ENCODE measurements at places on chromosomes 1 and 21.
A peak's percentile ranks its signal among the peaks of the same experiment; 100 is the strongest.

DNA sequence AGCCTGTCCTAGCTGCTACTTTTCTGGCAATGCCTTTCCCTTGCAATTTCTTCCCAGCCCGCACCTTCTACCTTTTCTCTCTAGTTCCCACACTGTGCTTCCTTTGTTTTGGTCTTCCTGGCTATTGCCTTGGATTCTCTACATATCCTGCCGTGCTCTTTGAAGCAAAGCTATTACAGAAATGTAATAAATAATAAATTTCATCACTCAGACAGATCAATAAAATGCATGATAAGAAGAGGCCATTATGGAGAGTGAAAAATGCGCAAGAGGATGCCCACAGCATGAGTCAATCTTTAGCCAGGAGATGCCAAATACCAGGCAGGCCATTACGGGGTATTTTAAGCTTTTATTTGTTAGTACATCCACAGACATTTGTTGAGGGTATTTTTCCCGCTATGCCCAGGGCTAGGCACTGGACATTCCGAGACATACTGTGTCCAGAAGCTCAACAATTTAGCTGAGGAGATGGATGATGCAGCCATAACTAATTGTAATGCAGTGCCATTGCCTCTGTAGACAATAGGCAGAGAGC lies 163.6 kb downstream of the ST6GALNAC3 start:
- no peak for DNase-seq

- no peak for DNase-seq
These were observed 10.0 kb downstream of the TPM3 start for GRCh38 chr1:154181944-154182343.

- no peak for DNase-seq
These were observed at the start of gene KRTAP12-1 for GRCh38 chr21:44681861-44682579. KRTAP12-1 (minus strand) TSS chr21:44682163; CDS start chr21:44682123, 40 bp downstream.

DNA sequence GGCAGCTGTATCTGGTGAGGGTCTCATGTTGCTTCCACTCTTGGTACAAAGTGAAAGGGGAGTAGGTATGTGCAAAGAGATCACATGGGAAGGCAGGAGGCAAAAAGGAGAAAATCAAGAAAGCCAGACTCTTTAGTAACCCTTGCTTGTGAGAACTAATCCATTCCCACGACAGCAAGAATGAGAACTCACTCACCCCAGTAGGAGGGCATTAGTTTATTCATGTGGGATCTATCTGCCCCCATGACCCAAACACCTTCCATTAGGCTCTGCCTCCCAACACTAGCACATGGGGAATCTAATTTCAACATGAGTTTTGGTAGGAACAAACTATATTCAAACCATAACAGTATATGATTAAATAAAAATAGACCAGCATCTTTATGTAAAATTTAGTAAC lies 57.6 kb downstream of the ZNHIT6 start:
- DNase-seq: no peak

DNA sequence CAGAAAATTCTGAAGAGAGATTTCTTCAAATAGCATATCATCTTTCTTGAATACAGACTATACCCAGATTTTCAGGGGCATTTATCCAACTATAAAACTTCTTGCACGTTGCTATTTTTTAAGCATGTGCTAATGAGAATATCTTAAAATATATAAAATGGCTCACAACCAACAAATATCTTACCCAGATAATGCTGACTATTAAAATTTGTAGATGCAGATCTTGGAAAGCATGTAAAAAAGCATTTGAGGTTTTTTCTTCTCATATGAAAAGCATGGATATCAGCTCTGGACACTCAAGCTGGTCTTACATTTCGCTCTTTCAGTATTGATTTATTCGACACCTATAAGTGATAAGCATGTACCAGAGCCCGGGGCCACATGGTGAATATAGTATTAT lies 1187.7 kb upstream of the ADGRL4 start:
- no peak for DNase-seq

GRCh38 chr1:48730164-48730910 lies 46.4 kb downstream of the BEND5 start:
- no peak for DNase-seq

DNA sequence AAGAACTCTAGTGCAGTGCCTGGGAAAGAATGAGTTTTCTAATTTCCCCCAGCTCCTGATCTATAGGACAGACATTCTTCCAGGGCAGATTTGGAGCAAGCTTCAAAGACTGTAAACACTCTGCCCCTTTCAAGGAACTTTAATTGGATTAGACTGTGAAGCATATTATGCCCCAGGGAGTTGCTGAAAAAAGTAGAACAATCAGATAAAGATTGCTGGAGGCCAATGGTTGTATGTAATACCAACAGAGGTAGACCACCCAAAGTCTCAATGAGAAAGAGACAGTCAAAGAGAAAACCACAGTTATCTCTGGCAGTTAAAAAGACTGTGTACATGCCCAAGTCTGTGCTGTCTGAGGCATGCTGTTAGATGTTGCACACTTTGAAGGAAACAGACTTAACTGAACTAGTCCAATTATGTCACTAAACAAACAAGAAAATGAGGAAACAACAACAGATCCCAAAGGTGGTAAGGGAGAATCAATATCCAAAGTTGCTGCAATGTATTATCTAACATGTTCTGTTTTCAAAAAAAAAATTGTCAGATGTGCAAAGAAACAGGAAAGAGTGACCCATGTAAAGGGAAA lies 24.4 kb downstream of the C4BPA start:
- no peak for DNase-seq

DNA sequence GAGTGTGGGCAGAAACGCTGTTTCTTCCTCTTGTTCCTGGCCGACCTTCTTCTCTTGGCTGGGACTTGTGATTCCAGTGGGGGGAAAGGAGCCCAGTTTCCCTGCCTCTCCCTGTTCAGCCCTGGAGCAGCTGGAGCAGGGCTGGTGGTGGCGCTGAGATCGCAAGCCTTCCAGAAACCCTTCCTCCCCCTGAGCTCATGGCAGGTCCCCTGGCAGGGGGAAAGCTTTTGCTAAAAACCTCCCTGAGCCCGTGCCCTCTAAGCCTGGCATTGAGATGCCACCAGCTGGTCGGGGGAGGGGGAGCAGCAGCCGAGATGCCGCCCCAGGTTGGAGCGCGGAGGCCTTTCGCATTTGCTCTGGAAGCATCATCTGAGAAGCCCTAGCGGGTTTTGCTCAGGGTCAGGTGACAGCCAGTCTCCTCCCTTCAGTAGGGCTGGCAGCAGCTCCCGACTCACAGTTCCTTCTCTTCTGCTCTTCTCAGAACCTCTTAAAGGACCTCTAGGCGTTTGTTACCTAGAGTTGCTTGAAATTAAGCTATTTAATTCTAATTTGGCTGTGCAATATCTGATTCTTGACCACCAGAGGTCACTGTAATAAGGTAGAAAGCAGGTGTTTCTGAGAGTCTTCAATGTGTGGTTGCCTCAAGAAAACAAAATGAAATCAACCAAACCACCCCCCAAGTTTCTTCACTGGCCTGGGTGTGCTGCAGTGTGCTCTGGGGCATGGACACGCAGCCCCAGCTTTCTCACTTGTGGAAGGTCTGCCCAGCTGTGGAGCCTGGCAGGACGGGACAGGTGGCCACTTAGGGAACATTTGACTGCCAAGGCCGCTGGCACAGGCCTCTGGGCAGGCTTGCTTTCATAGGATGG lies 257.3 kb downstream of the CAMTA1 start:
- peak; percentile 21 for DNase-seq

- no peak for DNase-seq
These were observed 8.5 kb upstream of the TTC22 start for GRCh38 chr1:54809496-54810074.

DNA sequence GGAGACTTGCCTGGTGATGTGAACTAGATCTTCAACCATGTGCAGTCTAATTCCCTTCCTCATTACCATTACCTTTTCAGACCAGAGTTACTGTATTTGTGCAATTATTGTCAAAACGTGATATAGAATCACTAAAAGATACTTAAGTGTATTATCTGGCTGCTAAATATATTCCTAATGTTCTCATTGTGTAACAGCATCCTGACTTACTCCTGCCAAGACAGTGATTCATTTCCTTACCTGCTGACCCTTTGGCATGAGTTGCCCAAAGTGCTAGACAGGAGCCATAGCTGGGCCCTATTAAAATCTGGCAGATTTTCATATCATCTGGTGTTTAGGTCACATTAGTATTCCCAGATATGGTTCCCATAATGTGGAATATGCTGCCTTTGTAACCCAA lies 598.3 kb upstream of the CAMK1G start:
- DNase-seq: no peak

DNA sequence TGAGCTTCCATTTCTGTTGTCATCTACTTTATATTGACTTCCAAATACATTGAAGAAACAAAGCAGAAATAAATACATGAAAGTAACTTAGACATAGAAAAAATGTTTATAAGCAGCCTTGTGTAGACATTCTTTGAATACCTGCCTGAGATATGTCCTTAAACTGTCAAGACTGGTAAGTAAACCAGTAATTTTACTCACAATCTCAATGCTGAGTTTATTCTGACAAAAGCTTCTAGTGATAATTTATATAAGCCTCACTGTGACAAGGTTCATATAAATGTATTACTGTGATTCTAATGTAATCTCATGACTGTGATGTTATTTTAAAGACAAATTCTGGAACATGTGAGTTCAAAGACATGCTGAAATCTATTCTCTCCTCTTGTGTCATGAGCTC lies 516.7 kb upstream of the B3GALT2 start:
- no peak for DNase-seq

GRCh38 chr1:978069-978834 lies 3.6 kb downstream of the PERM1 start:
- DNase-seq: no peak

DNA sequence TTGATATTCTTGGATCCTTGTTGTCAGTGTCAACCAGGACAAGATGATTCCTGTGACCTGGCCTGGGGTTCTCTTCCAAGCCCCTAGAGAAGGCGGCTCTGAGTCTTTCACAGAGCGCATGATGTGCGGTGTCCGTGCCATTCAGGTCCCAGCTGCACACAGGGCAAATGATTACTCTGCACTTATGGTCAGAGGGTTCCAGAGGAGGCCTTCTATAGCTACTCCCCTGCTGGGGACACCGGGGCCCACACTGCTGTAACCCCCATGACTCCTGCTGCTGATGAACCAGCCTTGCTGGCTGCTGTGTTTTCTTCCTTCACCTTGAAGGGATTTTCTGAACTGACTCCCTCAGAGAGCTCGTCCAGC lies 1.5 kb downstream of the PTGFRN start:
- no peak for DNase-seq

- DNase-seq: no peak
These were observed 60.6 kb upstream of the CD34 start for GRCh38 chr1:207971331-207972219.

DNA sequence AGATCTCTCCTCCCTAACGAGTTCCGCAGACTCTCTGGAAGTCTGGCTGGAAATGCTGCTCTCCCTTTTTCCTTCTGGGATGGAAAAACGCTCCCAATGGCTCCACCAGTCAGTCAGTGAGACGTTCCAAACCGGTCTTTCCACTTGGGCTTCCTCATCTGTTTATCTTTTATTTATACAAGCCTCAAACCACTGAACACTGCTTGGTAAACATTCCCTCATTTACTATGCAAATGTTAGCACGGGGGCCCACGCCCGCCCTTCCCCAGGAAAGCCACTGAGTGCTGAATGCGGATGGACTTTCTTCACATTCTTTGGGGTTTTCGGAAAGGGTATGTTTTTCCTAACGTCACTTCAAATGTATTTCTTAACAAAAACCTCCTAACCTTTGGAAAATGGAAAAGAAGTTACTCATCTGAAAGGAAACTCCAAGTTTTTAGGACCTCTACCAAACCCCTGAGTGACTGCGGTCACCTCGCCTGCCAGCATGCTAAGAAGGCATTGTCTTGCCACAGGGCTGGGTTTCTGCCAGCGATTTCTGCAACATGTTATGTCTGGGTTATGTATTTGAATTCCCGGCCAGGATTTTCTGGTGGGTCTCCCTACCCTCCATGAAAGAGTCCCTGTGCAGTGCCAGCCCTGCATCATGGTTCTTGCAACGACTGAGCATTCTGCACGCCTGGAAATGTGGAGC lies 14.0 kb upstream of the UMODL1 start:
- DNase-seq: no peak

DNA sequence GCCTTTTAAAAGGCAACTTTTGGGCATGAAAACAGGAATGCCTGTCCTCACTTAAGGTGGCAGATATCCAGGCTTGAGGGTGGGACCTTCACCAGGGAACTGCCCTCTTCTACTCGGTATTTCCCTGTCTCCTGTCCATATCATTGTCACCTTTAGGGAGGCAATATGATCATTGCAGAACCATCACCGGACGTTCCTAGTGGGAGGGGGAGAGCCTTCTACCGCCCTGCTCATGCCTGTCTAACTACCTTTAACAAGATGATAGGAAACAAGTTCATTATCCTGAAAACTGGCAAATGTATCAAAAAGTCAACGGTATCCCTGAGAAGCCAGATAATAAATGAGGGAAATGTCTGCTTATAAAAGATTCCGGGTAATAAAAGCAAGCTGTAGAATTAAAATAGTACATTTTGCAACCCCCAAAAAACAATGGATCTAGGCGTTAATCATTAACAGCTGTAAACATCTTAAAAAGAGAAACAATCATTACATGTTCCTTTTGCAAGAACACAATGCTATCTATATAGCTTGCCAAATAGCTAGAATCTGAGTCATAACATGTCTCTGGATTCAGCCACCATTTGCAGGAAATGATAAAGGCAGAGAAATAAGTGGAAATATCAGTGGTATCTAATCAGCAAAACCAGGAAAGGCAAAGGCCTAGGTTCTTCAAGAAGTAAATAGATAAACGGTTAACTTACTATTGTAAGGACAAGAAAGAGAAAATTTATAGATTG lies 852.9 kb upstream of the ADGRL4 start:
- no peak for DNase-seq

- no peak for DNase-seq
These were observed 7.7 kb downstream of the RPE65 start for GRCh38 chr1:68442006-68442405.

GRCh38 chr1:30366199-30366598 lies 357.2 kb downstream of the MATN1 start:
- DNase-seq: no peak

GRCh38 chr21:40636026-40636425 lies 210.9 kb downstream of the DSCAM start:
- DNase-seq: no peak

- DNase-seq: no peak
These were observed 125.0 kb upstream of the KCNK2 start for GRCh38 chr1:214957330-214958137.

DNA sequence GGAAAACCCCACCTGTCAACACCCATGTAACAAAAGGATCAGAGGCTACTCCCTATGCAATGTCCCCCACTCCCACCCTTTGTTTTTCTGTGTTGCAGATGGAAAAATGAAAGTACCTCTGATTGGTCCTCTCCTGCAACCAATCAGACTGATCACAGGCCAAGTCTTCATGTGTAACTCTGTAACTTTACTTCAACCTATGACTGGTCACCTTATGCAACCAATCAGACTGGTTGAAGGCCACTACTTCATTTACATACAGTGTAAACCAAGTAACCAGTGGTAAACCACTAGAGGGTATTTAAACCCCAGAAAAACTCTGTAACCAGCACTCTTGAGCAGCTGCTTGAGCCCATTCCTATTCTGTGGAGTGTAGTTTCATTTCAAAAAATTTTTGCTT lies 266.3 kb upstream of the OLFM3 start:
- no peak for DNase-seq

DNA sequence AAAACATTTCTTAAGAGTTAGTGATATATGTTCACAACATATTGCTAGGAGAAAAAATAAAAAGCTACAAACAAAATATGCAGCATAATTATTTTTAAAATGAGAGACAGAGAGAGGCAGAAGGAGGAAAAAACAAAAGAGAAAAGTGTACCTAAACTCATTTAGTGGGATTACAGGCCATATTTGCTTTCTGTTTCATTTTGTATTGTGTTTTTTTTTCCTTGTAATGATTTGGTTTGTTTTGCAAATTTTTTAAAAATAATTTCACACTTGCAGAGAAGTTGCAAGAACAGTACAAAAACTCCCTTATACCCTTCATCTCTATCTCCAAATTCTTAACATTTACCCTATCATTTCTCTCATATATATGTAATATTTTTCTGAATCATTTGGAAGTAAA lies 65.0 kb downstream of the LBR start:
- no peak for DNase-seq
